ENCODE measurements at places on chromosomes 3 and 15.
A peak's percentile ranks its signal among the peaks of the same experiment; 100 is the strongest.

- no peak for DNase-seq
Measured at GRCh38 chr3:185647134-185647879, 61.2 kb downstream of the SENP2 start.

GRCh38 chr3:152583963-152584362, 251.0 kb upstream of the P2RY1 start:
- no peak for DNase-seq

GRCh38 chr15:31197497-31198414, 96.2 kb upstream of the TRPM1 start:
- peak; percentile 49 for DNase-seq

GRCh38 chr15:68372291-68372811, 59.6 kb downstream of the ITGA11 start:
- peak; percentile 43 for DNase-seq
